Right atrium auricular region (tissue), 2 donors: ENCODE measurements at places on chromosomes 16 and 17. TPM values are rescaled to one million over a fixed set of nuclear protein-coding genes. Genes with fewer than 3 reads are reported as not detected.

GRCh38 chr16:57128771-57129389 lies 36.5 kb downstream of the CPNE2 start:
- no peak for DNase-seq
- no peaks in the 10 kb centered on the region for H3K27me3 ChIP-seq
- no peak overlapping the region for H3K4me3 ChIP-seq
- H3K36me3 ChIP-seq, result no peaks in the 10 kb centered on the region
- no peak overlapping the region for H3K27ac ChIP-seq
- H3K4me1 ChIP-seq, result no peaks in the 10 kb centered on the region

DNA sequence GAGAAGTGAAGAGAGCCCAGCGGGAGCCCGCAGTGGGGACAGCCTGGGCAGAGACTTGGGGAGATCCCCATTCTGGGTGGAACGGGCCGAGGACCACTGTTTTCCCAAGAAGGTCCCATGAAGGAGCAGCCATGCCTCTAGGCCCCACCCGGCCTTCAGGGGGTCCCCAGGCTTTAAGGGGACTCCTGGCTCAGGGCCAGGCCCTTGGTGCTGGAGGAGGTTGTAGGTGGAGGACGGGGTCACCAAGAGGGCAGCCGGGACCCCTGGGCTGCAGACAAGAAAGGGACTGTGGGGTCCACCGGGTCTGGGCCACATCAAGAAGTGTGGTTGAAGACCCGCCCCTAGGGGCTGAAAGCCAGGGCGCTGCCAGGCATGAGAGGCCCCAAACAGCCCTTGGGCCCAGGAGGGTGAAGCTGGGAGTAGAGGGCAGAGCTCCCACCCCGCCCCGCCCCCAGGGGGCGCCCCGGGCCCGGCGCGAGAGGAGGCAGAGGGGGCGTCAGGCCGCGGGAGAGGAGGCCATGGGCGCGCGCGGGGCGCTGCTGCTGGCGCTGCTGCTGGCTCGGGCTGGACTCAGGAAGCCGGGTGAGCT lies at the start of gene PRSS21:
PRSS21 (plus strand) TSS at position 487 of the 589 bp plus-strand sequence; CDS start at position 519, 32 bp downstream.
- H3K4me1 ChIP-seq, result no peaks in the 10 kb centered on the region
- no peak for DNase-seq
- H3K27ac ChIP-seq, result no peak within 1 kb of the TSS
- H3K4me3 ChIP-seq, result no peak within 1 kb of the TSS

- H3K4me1 ChIP-seq, result no peaks in the 10 kb centered on the region
Measured at GRCh38 chr16:55398762-55399161, 74.8 kb downstream of the IRX6 start.

DNA sequence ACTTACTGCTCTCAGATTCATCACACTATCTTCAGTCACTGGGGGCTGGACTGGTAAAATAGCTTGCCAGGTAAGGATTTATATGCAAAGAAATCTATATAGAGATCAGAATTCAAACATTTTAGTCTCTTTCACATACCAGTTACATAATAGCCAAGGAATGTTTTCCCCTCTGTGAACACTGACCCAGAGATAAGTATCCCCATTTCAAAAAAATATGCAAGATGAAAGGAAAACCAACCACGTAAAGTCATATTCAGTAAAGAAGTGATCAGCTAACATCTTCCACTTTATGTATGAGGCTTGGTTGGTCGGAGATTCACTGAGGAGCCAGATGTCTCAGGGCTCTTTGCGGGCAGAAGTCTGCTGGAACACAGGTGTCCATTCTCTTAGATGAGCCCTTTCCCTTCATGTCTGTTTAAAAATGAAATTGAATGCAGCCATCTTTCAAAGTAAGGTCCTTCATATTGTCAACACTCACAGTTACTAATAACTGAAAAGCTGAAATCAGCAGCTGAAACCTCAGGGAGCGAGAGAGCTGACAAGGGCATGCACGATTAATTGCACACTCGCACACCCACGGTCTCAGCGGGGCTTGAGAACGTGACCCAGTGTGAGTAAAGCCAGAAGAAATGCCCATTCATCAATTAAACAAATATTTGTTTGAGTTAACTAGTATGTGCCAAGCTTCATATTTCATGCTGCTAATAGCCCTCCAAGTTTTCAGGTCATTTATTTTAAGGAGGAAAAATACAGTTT lies 161.2 kb downstream of the MRTFB start:
- peaks cover 34% of the 10 kb centered on the region for H3K36me3 ChIP-seq
- no peak for DNase-seq
- no peak overlapping the region for H3K4me3 ChIP-seq
- H3K4me1 ChIP-seq, result no peaks in the 10 kb centered on the region

MAPT gene
- 7.8 TPM for total RNA-seq

CLEC18B gene
- total RNA-seq, result not detected
